ENCODE measurements at places on chromosomes 13 and 19.

DNA sequence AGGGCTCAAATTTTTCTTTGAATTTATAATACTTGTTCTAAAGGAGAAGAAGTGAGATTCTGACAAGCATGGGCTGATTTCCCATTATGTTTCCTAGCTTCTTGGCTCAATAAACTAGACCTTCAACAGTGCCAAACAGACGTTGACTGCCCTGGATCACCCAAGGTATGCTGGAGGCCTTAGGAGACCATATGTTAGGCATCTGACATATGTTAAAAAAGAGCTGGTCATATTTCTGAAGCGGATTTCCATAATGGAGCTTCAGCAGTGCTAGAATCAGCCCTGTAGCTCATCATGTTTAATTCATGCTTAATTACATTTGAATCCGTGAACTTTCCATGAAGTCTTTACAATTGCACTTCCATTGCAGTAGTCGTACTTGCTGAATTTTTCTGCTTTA, 653.3 kb downstream of the DIAPH3 start:
- no peak for DNase-seq

DNA sequence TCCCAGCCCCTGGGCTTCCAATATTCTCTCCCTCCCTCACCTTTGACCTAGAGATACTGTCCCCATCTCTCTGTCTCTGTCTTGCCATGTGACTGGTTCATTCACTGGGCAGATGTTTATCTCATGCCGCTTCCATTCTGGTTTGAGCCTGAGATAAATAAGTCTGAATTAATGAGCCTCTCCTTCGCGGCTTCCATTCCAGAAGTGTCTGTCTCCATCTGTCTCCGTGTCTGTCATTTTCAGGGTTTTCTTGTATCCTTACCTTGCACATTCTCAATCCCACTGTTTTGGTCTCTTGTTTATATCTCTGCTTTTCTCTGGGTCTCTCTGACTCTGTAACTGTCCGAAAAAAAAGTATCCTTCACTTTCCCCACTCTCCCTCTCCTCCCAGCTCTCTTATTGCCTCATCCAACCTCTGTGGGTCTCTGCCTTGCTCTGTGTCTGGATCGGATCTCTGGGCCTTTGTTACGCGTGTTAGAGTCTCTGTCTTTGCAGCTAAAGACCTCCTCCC, 4.3 kb downstream of the SPHK2 start:
- DNase-seq, result no peak

GRCh38 chr13:51883226-51883600, 21.4 kb downstream of the CCDC70 start:
- DNase-seq, result no peak

- DNase-seq, result no peak
Observed at GRCh38 chr19:3411636-3412035, 45.3 kb downstream of the NFIC start.

DNA sequence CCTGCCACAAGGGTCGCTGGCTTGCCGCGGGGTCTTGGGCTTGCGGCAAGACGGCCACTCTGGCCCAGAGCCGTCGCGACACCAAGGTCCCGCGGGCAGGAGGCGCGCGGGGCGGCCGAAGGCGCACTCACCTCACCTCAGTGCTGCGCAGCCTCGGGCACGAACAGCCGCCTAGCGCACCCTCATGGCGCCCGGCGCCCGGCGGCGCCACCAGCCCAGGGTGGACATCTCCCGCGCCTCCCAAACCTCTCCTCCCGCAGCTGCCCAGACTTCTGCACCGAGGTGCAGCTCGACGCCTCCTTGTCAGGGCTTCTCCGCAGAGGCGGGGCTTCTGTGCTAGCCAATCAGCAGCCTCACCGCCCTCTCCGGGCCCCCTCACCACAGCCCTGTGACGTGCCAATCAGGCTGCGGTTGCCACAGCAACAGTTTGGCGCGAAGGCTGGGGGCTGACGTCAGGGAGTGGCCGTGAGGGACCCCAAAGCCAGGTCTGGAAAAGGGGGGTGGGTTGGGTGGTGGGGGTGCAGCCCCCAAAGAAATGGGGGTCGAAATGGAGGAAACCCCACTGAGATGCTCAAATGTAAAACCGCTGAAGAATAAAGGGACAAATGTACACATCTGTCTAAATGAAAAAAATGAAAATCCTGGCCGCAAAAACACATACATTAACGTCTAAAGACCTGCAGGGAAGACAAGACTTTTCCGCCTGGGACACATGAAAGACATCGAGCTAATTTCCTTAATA, at the start of the genes PEG3 and ZIM2:
TSS of gene PEG3 (minus strand) at position 276 of the 742 bp plus-strand sequence. CDS start 16,071 bp downstream, outside the sequence.
TSS of gene ZIM2 (minus strand) at position 276 of the 742 bp plus-strand sequence. CDS start 16,449 bp downstream, outside the sequence.
- no peak for DNase-seq
